RWPE2 (cell line): ENCODE measurements at places on chromosomes 13 and 19.

DNA sequence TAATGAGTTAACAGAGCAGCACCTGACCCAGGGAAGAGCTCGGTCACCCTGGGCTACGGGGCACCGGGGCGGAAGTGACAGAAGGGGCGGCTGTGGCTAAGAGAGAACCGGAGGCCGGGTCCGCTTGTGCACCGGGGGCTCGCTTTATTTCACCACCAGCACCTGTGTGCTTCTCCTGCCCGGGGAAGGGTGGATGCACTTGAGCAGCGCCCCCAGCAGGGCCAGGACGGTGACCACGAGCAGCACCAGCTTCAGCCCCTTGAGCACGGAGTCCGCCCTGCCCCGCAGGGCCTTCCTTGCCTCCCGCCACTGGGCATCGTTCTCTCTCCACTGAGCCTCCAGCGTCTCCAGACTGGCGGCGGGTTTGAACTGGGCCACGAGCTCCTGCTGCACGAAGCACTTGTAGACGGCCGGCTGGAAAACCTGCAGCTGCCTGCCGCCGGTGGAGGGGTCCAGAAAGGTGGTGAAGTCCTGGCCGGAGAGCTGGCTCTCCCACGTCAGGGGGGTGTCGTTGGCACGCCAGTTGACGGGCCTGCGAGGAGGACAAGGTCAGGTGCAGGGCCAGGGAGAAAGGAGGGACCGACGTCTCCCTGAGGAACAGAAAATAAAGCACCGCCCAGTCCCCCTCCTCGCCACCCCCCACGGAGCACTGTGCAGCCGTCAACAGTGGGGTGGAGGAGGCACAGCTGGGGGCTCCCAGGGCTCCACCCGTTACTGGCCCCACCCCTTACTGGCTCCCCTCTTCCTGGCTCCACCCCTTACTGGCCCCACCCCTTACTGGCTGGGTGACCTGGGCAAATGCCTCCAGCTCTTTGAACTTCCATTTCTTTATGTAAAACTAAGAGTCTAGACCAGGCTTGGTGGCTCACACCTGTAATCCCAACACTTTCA is 3.6 kb downstream of the FAM187B start:
- DNase-seq: no peak

DNA sequence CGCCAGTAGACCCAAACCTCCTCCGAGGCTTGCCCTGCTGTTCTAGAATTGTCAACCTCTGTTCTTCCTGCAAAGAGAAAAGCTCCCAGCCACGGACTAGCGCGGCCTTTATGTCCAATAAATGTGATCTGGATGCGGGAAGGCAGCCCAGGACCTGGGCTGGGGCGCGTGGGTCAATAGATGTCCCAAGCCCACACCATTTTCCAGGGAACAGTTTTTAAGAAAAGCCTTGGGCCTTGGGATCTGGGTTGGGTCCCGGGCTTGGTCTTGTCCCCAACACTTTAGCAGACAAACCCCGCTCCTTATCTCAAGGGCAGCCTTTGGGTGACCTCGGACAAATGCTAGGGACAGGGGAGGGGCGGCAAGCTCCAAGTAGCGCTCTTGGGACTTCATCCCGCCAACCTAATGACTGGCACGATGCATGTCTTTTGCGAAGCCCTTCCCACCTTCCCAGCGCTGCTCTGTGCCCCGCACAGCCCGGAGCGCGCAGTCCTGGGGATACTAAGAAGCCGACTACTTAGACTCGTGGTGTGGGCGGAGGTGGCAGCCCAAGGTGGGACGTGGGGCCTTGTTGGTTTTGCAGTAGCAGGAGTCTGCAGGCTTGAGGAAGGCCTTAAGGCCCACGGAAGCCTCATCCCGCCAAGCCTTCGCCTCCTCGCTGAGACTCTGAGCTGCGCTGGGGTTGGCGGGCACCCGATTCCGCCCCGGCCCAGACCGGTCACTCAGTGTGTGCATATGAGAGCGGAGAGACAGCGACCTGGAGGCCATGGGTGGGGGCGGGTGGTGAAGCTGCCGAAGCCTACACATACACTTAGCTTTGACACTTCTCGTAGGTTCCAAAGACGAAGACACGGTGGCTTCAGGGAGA is 10.8 kb downstream of the SOX21 start:
- no peak for DNase-seq

GRCh38 chr13:97307882-97308624 is 85.9 kb downstream of the MBNL2 start:
- no peak for DNase-seq

- DNase-seq: no peak
Observed at GRCh38 chr19:50843701-50844221, 10.4 kb upstream of the KLK15 start.

GRCh38 chr19:28514166-28514565 is 698.8 kb downstream of the UQCRFS1 start:
- DNase-seq: no peak

DNA sequence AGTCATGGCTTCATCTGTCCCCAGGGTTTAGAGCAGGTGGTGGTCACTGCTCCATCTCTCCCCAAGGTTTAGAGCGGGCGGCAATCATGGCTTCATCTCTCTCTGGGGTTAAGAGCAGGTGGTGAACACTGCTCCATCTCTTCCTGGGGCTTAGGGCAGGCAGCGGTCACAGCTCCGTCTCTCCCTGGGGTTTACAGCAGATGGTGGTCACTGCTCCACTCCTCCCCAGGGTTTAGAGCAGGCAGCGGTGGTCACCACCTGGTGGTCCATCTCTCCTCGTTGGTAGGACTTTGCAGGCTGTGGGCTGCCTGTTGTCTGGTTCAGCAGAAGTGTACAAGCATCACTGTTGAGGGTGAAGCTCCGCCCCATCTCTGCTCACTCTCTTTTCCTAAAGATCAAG is 52.8 kb upstream of the ARHGEF7 start:
- DNase-seq: no peak

GRCh38 chr19:10112037-10112761 is 706 bp downstream of the P2RY11 start:
- DNase-seq: no peak

DNA sequence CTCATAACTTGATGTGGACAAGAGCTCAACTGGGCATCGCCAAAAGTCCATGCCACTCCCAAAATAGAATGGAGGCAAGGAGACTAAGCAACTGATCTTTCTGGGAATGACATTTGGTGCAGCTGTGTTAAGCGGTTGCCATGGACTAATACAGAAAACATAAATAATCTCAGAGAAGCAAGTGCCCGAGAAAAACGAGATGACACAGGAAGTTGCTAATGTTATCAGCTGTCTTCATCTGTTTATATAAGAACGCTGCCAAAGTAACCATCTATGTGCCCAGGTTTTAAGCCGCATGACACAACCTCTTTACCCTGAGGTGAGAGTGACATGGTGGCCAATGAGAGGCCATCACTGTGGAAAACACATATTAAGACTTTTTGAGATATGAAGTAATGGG is 54.9 kb upstream of the SACS start:
- no peak for DNase-seq

DNA sequence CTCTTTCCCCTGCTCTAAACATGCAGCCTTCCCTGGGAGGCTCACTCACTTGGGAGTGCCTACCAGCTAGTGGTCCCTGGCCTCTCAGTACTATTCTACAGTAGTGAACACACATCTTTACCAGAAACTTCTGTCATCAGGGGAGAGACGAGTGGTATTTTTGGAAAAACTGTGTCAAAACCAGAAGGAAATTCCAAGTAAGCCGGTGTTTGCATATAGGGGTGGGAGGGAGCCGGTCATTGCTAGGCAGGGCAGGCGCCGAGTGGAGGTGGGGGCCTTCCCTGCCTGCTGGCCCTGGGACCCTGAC is 7.0 kb downstream of the RPS9 start:
- no peak for DNase-seq
